ENCODE measurements at places on chromosomes 13 and 19. TPM values are rescaled to one million over a fixed set of nuclear protein-coding genes. Genes with fewer than 3 reads are reported as not detected.
A peak's percentile ranks its signal among the peaks of the same experiment; 100 is the strongest.

NPHS1 gene
- total RNA-seq = not detected

CEACAM3 gene
- not detected for total RNA-seq

ZNF223 gene
- total RNA-seq = 2.2 TPM

PAN3 gene
- total RNA-seq = 30.9 TPM

SPRY2 gene
- total RNA-seq = 1.3 TPM

FFAR3 gene
- 1.2 TPM for total RNA-seq

DNA sequence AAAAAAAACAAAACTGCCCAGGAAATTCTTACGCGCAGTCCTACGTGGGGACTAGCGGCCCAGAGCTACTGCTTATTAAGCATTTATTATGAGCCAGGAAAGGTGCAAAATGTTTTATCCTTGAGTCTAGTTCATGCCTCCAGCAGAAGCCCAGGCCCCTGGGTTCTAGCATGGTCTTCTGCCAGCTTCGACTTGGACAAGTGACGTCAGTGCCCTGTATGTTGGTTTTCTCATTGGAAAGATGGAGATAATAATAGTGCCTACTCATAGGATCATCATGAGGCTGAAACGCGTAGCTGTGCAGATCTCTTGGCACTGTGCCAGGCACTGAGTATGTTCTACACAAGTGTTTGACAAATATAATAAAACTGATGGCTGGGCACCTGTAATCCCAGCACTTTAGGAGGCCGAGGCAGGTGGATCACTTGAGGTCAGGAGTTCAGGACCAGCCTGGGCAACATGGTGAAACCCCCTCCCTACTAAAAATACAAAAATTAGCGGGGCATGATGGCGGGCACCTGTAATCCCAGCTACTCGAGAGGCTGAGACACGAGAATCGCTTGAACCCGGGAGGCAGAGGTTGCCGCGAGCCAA is 12.4 kb upstream of the SULT2B1 start:
- H3K4me1 ChIP-seq = no peaks in the 10 kb centered on the region
- H3K27me3 ChIP-seq = no peaks in the 10 kb centered on the region
- no peak for DNase-seq
- no peak overlapping the region for H3K4me3 ChIP-seq
- no peak overlapping the region for H3K27ac ChIP-seq

- peaks cover 4% of the 10 kb centered on the region for H3K36me3 ChIP-seq
- peak within 1 kb of the TSS; percentile 83 for H3K27ac ChIP-seq
- DNase-seq = no peak
- H3K27me3 ChIP-seq = peaks cover 9% of the 10 kb centered on the region
Measured at GRCh38 chr19:40466985-40467734, at the start of gene SPTBN4. TSS of gene SPTBN4 (plus strand) at chr19:40467001. CDS start at chr19:40472622, 5,621 bp downstream.

DNA sequence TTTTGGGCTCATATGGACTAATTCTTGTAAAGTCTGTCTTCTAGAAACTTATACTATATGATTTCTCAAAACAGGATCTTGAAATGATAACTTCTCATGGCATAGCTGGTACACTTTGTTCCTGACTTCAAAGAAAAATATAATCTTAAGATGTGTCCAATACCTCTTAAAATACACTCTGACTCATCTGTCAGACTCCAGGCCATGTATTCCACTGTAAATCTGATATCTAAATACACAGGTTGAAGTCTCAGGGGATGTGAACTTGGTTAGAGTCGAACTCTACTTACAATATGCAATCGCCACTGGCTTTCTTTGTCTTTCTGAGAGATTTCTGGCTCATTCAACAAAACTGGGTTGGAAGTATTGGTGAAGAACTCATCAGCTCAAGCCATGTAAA is 99.8 kb downstream of the LACC1 start:
- DNase-seq = no peak
- H3K4me1 ChIP-seq = no peaks in the 10 kb centered on the region
- no peak overlapping the region for H3K4me3 ChIP-seq

GRCh38 chr13:42821437-42821836 is 40.1 kb downstream of the FAM216B start:
- no peaks in the 10 kb centered on the region for H3K4me1 ChIP-seq
- no peak overlapping the region for H3K4me3 ChIP-seq
- H3K27ac ChIP-seq = no peak overlapping the region
- no peak for DNase-seq
- H3K27me3 ChIP-seq = peaks cover 10% of the 10 kb centered on the region
- no peaks in the 10 kb centered on the region for H3K36me3 ChIP-seq

DNA sequence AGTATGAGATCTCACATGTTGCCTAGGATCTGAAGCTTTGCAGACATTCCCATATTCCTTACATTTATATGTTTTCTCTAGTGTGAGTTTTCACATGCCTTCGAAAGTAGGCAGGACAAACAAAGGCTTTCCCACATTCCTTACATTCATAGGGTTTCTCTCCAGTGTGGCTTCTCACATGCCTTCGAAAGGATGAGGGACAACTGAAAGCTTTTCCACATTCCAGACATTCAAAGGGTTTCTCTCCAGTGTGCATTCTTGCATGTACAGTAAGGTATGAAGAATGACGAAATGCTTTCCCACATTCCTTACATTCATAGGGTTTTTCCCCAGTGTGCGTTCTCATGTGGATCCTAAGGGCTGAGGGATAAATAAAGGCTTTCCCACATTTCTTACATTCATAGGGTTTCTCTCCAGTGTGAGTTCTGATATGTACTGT is 14.2 kb downstream of the ZNF699 start:
- H3K4me3 ChIP-seq = no peak overlapping the region
- no peak overlapping the region for H3K27ac ChIP-seq
- no peaks in the 10 kb centered on the region for H3K4me1 ChIP-seq
- DNase-seq = no peak

- H3K36me3 ChIP-seq = no peaks in the 10 kb centered on the region
- H3K4me3 ChIP-seq = no peak overlapping the region
- H3K4me1 ChIP-seq = no peaks in the 10 kb centered on the region
- H3K27me3 ChIP-seq = no peaks in the 10 kb centered on the region
- DNase-seq = no peak
Measured at GRCh38 chr13:74761801-74762757, 627.9 kb upstream of the KLF12 start.

DNA sequence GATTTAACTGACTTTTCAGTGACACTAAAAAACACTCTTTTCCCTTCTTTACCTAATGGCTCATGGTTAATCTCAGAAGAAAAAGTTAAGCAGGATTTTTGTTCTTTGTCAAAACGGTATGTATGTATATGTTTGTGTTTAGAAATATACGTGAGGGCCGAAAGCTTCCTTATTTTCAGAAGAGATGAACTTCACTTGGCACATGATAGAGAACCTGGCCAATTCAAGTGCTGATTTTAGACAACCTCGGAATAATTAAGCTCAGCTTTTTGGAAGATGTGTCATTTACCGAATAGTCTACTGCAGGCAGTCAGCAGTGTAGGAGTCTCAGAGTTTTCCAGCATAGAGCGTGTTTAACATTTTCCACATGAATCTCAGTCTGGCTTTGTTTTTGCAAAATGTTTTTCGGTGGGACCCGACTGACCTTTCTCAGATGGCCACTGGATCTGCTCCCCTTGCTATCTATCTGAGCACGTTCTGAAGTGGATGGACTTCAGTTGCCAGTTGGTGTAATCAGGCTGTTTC is 4.6 kb downstream of the RNASEH2B start:
- H3K27me3 ChIP-seq = no peaks in the 10 kb centered on the region
- DNase-seq = no peak
- H3K27ac ChIP-seq = peak overlapping the region; percentile 43
- no peak overlapping the region for H3K4me3 ChIP-seq
- H3K4me1 ChIP-seq = peaks cover 65% of the 10 kb centered on the region

DNA sequence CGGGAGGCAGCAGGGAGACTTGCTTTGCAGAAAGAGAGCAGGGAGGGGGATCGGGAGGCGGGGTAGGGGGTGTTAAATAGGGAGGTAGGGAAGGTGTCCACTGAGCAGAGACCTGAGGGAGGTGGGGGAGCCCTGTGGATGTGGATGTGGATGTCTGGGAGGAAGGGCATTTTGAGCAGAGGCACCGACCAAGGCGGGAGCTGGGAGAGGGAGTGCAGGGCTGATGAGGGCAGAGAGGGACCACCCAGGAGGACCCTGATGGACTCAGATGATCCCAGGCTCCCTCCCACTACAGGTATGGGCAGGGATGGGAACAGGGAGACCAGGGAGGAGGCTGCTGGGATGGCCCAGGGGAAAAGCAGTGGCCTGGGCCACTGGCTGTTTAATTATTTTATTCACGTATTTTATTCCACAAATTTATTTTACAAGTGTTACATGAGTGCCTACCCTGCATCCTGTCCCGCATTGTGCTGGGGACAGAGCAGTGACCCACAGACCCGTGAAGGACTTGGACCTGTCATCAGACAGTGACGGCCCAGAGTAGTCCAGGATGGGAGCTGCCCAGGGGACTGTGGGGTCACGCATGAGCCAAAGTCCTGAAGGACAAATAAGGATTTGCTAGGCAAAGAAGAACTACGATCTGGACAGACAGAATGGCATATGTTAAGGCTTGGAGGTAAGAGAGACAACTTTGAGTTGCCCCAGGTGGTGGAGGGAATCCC is 5.3 kb downstream of the GRAMD1A start:
- no peak for DNase-seq
- peaks cover 50% of the 10 kb centered on the region for H3K4me1 ChIP-seq
- no peak overlapping the region for H3K4me3 ChIP-seq
- H3K27me3 ChIP-seq = no peaks in the 10 kb centered on the region

- no peak overlapping the region for H3K4me3 ChIP-seq
- peaks cover 10% of the 10 kb centered on the region for H3K36me3 ChIP-seq
- no peak overlapping the region for H3K27ac ChIP-seq
- H3K27me3 ChIP-seq = no peaks in the 10 kb centered on the region
Measured at GRCh38 chr19:7645163-7645562, 8.3 kb downstream of the STXBP2 start.

- no peak for DNase-seq
- no peaks in the 10 kb centered on the region for H3K27me3 ChIP-seq
- H3K36me3 ChIP-seq = peaks cover 21% of the 10 kb centered on the region
- H3K27ac ChIP-seq = no peak overlapping the region
Measured at GRCh38 chr19:41416194-41416674, 10.9 kb downstream of the B3GNT8 start.

DNA sequence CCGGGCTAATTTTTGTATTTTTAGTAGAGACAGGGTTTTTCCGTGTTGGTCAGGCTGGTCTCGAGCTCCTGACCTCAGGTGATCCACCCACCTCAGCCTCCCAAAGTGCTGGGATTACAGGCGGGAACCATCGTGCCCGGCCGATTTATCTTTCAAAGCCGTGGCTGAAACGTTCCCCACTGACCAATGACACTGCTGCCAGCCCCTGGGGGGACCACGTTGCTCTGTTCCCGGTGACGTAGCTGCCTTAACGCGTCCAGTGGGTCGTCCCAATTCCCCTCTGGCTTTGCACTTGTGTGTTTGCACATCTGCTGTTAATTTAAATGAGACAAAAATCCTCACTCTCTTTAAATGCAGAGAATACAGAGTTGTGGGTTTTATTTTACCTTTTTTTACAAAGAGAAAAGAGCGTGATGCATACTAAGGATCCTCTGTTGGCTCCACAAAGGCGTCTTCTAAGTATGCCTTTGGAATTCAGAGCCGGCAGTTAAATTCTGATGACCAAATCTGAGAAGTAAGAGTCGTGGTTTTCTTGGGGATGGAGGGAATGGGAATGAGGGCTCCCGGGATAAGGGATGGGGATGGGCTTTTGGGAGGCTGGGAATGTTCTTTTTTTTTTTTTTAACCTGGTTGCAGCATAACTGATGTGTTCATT is 18.6 kb upstream of the LMTK3 start:
- no peaks in the 10 kb centered on the region for H3K36me3 ChIP-seq
- no peak overlapping the region for H3K4me3 ChIP-seq
- H3K4me1 ChIP-seq = no peaks in the 10 kb centered on the region
- H3K27me3 ChIP-seq = no peaks in the 10 kb centered on the region
- DNase-seq = no peak
- no peak overlapping the region for H3K27ac ChIP-seq

GRCh38 chr19:45939792-45940514 is 25.4 kb upstream of the NANOS2 start:
- H3K4me3 ChIP-seq = no peak overlapping the region
- peaks cover 5% of the 10 kb centered on the region for H3K4me1 ChIP-seq
- no peaks in the 10 kb centered on the region for H3K36me3 ChIP-seq
- H3K27ac ChIP-seq = no peak overlapping the region

GRCh38 chr13:101390461-101390860 is 25.8 kb downstream of the NALCN start:
- no peak for DNase-seq
- H3K4me3 ChIP-seq = no peak overlapping the region
